ENCODE measurements at places on chromosomes 3 and 15. TPM values are rescaled to one million over a fixed set of nuclear protein-coding genes. Genes with fewer than 3 reads are reported as not detected.

Gene ECE2
- 0.15 TPM for total RNA-seq

- no peak for DNase-seq
These were observed 82.2 kb downstream of the SSR3 start for GRCh38 chr3:156472684-156473083.

DNA sequence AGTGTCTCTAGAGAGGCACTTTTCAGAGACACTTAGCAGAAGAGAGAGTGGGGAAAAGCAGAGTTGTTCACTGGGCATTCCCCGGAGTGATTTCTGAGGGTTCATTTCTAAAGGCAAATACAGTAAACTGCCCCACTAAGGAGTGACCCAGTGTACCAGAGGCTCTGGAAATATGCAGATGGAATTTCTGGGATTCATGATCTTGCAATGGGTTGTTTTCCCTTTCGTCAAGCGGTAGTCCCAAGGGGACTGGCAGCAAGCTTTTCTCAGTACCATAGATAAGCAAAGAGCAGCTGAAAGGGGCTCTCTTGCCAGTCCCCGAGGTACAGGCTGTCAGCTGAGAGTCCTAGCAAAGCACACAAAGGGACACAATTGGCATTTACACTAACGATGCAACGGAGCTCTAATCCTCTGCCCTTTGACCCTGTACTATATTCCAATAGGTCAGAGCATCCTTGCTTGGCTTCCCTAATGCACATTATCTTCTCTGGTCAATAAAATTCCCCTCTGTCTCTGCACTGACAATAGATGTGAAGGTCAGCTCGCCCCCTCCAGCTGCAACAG lies 155.6 kb downstream of the SEMA6D start:
- DNase-seq = no peak

DNA sequence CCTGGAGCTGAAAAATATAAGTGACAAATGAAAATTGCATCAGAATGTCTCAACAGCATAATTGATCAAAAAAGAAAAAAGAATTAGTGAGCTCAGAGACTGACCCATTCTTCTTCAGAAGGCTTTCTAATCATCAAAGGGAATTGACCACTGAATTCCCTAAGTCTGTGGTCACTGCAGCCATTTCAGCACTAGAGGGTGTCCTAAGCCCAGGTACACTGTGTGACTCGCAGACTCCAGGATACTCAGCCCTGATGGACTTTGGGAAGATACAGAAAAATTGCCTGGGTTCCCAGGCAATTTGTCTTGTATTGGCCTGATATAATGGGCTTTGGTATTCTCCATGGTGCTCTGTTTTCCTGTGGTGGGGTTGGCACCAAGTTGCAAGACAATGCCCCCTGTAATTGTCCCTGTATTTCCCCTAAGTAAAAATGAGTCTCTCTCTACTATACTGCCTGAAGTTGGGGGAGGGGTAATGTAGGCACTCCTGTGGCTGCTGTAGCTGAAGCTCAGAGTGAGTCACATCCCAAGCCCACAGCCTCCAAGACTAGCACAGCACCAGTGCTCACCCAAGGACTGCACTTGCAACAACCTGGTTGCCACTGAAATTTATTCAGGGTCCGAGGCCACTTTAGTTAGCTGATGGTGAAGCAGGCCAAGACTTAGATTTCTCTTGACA lies 256.0 kb upstream of the STAC start:
- peak; percentile 48 for DNase-seq

Gene GOLGA8B
- total RNA-seq = 186 TPM

Gene BSN
- 0.61 TPM for total RNA-seq

DNA sequence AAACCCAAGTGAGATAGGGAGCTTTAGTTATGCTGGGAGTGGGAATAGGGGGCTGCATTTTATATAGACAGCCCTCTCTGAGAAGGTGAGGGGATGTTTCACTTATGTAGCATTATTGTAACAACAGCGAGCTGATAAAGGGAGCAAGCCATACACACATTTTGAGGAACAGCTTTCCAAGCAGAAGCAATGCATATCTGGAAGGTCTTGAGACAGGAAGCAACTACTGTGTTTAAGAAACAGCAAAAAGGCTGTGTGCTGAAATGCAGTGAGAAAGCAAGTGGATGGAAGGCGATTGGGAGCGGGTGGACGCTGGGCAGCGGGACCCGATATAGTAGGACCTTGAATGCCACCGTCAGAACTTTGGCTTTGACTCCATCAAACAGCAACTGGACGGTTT lies 155.9 kb upstream of the TBL1XR1 start:
- no peak for DNase-seq

- no peak for DNase-seq
These were observed 216.3 kb upstream of the TLE3 start for GRCh38 chr15:70314018-70314354.

- DNase-seq = no peak
These were observed 95.5 kb downstream of the TFDP2 start for GRCh38 chr3:142053835-142054234.

DNA sequence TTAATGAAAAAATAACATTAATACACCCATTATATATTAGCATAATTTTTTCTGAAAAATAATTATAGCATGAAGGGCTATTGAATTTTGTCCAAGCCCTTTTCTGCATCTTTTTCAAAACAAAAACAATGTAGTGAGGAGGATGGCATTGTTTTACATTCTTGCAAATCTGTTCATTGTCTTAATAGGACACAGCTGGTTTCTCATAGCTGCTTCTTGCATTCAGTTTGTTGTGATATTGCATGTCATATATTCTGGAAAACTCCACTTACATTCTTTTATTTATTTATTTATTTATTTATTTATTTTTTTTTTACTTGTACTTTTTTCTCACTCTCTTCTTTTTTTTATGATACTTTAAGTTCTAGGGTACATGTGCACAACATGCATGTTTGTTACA lies 107.4 kb downstream of the NR1D2 start:
- no peak for DNase-seq

- DNase-seq = no peak
These were observed 186.1 kb downstream of the TJP1 start for GRCh38 chr15:29636140-29636539.

DNA sequence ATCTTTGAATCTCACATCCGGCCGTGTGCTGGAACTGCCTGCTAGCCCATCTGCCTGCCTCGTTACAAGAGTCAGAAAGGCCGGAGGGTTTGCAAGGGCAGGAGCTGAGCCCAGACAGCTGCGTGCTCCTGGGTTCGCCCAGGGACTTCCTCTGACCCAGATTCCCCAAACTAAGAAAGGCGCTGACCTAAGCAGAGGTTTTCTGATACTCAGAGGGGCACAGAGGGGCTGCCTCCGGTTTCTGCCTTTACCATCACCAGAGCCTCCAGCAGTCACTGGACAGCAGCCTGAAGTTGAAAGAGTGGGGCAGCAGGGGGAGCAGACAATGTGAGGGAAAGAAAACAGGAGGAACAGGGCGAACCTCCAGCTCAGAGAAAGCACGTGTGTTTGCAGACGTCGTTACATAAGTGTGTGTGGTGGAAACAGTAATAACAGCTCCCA lies 33.4 kb upstream of the RAD18 start:
- no peak for DNase-seq

Gene HDDC3
- total RNA-seq = 39.1 TPM

DNA sequence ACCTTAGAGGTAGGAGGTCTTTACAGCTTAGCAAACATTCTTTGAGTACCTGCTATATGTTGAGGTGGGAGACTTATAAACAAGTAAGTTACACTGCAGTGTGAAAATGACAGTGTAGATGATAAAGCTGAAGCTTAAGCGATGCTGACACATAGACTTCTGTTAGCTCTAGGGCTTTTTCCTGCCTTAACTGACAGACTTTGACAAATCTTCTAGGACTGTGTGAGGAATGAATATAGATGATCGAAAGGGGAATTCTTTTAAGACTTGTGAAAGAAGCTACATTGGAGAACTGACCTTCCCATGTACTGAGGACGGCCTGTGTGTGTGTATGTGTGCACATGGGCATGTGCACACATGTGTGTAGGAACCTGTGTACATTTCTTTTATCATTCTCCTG lies 22.7 kb downstream of the BOC start:
- no peak for DNase-seq

GRCh38 chr3:186464424-186465093 lies 79.6 kb downstream of the CRYGS start:
- DNase-seq = peak; percentile 79

Gene AGBL1
- not detected for total RNA-seq

GRCh38 chr3:42014921-42015533 lies 53.1 kb upstream of the ULK4 start:
- DNase-seq = peak; percentile 73

Data from Karpas-422 (cell line).